ENCODE measurements at places on chromosomes 5 and 9.

DNA sequence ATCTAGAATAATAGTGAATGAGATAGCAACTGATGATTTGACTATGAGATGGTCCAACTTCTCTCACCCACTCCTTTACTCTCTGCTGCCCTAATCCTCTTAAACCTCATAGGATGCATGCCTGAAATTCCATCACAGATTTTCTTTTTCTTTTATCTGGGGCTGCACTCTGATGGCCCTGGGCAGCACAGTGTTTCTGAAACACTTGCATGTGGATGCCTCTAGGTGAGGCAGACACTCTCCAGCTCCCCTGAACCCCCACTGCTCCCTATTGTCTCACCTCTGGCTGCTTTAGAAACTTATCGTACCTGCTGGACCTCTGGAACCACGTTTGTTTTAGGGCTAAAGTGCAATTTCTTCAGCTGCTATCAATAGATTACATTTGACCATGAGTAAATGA lies 67.5 kb downstream of the HTR4 start:
- no peak for DNase-seq

GRCh38 chr9:14770592-14770991 lies 48.1 kb upstream of the CER1 start:
- DNase-seq: no peak

GRCh38 chr9:131651599-131651998 lies 88.3 kb downstream of the RAPGEF1 start:
- no peak for DNase-seq

GRCh38 chr9:125430161-125431011 lies 168.8 kb downstream of the GAPVD1 start:
- peak; percentile 63 for DNase-seq

DNA sequence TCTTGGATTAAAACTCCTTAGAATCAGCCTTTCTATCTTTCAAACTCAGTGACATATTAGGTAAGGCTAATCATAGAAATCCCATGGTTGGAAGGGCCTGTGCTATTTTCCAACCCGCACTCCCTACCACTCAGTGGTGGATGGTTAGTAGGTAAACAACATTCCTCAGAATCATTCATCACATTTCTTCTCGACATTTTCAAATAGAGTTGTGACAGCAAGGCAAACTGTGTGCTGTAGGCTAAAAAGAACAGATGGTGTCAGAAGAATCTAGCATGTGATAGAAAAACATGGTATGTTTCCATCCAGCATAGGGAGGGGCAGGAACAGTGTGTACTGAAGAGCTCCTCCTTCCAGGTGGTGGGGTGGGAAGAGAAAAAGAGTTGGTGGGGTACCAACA lies 227.3 kb upstream of the NMUR2 start:
- no peak for DNase-seq

DNA sequence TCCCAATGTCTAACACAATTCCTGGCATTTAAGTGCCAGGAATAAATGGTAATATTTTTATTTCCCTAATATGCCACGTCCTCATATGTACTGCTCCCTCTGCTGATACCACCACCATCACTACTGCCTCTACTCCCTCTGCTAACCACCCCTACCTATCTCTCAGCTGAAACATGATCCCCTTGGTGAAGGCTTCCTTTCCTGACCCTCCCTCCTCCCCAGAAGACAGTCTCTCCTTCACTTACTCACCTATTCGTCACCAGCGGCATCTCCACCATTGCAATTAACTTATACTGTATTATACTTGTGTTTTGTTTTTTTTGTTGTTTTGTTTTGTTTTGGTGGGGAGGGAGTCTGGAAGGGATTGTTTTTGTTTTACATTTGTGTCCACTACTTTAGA lies 4.8 kb downstream of the DENND1A start:
- DNase-seq: no peak

DNA sequence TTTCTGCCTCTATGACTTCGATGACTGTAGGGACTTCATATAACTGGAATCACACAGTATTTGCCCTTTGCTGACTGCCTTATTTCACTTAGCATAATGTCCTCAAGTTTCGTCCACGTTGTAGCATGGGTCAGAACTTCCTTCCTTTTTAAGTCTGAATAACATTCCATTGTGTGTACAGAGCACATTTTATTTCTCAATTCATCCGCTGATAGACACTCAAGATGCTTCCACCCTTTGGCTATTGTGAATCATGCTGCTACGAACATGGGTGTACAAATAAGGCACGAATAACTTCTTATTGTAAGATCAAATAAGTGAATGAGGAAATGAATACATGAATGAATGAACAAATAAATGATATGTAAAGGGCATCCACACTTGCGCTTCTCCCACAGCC lies 13.0 kb downstream of the BARX1 start:
- DNase-seq: no peak
